Hippocampal formation (tissue), 2 donors: ENCODE measurements at places on chromosomes 5 and 9.
A peak's percentile ranks its signal among the peaks of the same experiment; 100 is the strongest.

DNA sequence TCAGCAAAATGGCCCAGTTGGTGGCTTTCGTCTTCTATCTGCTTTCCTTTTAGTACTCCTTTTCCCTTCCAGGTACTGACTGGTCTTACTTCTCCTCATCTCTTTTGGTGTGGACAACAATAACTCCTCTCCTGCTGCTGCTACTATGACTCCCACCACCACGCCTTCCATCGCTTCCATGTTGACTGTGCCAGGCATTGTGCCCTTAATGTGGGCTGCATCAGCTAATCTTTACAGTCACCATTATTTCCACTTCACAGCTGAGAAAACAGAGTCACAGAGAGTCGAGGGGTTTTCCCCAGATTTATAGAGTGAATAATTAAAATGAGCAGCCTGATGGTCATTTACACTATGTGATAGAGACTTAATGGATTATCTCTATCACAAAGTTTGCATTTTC lies 184.9 kb upstream of the IL12B start:
- no peak for DNase-seq

DNA sequence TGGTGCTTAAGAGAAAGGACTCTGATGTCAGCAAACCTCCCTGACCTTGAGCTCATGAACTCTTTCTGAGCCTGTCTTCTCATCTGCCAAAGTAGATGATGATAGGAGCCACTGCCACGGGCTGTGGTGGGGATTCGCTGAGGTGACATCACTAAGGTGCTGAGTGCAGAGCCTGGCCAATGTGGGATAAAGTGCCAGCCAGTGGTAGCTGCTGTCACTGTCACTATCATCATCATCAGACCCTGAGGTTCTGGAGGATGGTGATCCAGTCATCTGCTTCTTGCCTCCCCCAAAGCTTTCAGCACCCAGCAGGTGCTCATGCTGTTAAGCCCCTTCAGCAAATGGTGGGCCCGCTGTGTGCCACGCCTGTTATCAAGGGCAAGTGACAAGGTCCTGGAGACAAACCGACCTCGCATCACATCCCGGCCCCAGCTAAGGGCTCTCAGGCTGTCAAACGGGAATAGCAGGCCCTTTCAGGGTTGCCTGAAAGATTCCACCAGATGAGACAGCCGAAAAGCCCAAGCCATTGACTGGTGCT lies 6.4 kb downstream of the FPGS start:
- no peak for DNase-seq

DNA sequence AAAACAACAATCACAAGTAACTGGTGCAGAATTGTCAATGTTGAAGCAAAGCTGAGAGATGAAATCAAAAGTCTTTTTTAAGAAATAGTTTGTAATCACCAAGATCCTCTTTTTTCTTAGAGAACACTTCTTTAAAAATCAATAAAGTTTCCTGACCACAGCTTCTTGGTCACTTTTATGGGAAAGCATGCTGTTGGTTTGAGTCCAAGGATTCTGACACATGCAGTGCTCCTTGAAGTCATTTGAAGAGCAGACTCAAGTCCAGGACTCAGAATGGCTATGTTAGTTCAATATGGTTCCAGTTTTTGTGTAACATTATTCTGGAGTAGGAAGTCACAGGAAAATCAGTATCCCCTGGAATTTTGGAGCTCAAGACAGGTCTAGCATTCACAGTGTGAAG lies 480.6 kb downstream of the NR2F1-AS1 start:
- DNase-seq: no peak

GRCh38 chr5:115988002-115988401 lies 25.7 kb downstream of the LVRN start:
- no peak for DNase-seq

- no peak for DNase-seq
Measured at GRCh38 chr9:2599896-2600295, 21.7 kb upstream of the VLDLR start.

GRCh38 chr5:149656576-149657182 lies 73.4 kb upstream of the PPARGC1B start:
- no peak for DNase-seq

GRCh38 chr5:86807046-86808031 lies 189.6 kb downstream of the COX7C start:
- DNase-seq: no peak

DNA sequence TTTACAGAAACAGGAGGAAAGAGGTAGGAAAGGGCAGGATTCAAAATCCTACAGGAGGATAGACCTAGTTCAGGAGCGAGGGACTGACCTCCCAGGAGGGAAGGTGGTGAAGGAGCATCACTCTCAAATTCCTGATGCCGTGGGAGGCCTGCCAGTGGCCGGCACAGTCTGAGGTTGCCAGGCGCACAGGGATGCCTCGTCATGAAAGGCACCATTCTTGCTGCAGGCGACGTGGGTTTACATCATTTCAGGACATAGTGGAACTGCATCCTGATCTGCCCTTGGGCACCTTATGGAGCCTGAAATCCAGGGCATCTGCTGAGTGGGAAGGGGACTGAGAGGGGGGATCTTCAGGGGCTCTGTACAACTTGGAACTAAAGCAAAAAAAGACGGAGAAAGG lies 163.2 kb upstream of the S1PR3 start:
- no peak for DNase-seq

DNA sequence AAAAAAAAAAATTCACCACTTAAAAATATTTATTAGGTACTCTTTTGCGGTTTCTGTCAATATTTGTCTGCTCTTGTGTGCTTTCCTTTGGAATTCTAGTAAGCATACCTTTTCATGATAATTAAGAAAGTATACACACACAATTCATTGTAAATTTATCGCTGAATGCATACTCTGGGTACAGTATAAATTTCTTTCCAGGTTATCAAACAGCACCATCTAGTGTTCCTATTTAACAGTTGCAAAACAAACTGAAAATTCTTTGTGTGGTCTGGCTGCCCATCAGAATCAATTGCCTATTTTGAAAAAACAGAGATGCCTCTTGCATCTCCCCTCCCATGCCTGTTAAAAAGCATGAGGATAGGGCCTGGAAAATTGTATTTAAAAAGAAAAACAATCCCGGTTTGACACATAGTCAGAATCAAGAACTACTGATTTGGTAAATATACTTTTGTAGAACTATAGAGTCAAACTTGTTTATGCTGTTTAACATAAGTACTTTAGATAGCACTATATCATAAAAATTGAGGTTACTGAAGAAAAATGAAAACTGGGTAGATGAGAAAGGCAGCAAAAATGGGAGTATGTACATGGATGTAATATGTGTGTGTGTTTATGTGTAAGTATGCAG lies 16.2 kb downstream of the PGGT1B start:
- peak; percentile 30 for DNase-seq

GRCh38 chr5:122053181-122054109 lies 24.6 kb downstream of the LOX start:
- DNase-seq: no peak

- DNase-seq: no peak
Measured at GRCh38 chr5:80125962-80126480, 90.9 kb downstream of the THBS4 start.

- DNase-seq: no peak
Measured at GRCh38 chr9:88998911-88999310, 7.6 kb downstream of the S1PR3 start.

DNA sequence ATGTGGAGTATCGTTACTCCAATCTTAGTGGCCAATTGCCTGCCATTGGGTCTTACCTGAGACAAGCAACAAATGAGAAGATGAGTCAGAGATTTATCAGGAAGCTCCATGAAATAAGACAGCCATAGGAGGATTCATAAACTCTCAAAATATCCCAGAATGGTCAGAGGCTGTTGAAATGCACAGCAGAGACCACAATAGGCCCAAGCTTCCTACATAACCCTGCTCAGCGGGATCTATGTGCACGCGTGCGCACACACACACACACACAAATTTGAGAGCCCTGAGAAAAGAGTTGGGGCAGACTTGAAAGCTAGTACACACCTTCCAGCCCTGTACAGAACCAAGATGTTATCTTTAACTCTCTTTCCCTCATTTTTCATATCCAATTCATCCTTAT lies 9.8 kb downstream of the UIMC1 start:
- DNase-seq: no peak

DNA sequence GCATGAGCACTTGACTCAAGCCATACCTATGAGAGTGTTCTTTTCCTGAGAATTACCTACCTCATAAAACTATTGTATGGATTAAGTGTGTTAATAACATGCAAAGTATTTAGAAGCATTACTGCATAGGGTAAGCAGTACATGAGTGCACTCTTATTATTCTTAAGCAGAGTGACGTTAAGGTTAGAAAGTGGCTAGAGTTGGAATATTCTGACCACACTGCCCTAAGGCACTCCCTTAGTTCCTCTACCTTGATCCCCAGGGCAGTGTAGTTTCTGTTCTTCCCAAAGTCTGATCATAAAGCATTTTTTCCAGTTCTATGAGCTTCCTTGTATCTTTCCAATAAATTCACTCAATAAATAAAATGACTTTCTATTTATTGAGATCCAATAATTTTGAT lies 189.2 kb downstream of the PCSK1 start:
- DNase-seq: no peak

DNA sequence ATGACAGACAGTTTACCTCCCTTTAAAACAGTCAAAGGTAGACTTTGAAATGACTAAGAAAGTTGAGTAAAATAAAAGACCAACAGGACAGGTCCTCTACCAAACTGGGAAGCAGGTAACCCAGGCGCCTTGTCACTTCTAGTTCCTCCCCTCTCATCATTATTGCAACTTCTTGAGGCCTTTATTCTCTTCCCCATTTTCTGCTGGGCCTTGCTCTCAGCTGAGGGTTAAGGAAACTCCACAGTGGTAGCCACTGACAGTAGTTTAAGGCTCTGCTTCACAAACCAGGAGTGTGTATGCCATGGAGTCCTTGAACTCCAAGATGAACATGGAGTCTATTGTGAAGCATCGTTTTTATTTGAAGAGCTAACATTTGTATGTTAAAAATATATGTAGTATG lies 36.9 kb upstream of the TCERG1 start:
- DNase-seq: no peak

DNA sequence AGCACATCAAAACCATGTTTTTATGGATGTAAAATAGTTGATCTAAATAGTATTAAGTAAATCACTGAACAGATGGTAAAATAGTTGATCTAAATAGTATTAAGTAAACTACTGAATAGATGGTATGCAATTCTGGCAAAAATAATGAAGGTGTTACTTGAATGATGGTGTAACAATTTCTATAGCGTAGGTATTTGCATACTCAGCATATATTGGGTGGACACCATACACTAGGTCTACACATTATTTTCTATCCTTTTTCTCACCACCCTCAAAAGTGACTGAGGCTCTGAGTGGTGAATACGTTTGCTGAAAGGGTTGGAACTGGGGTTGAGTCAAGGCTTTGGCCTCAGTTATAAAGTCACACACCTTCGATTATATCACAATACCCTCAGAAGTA lies 81.3 kb downstream of the ATP10B start:
- no peak for DNase-seq

- no peak for DNase-seq
Measured at GRCh38 chr9:14782286-14783051, 59.9 kb upstream of the CER1 start.

DNA sequence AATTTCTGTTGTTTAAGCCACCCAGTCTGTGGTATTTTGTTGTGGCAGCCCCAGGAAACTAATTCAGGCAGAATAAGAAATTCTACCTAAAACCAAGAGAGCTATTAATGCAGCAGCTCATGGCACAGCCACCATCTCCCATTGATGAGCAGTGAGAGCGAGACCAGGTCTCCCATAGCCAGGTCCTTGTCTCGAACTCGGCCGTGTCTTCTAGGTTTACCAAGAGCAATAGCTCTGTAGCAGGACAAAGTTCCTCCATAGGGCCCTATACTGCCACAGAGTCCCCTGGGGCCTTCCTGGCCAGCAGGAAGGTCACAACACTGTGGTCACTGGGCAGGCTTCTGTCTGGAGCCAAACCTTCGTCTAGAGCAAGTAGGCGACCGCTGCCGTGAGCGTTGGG lies 34.5 kb upstream of the TJP2 start:
- DNase-seq: no peak

- DNase-seq: no peak
Measured at GRCh38 chr5:54754420-54754819, 231.0 kb downstream of the ESM1 start.

GRCh38 chr5:177524539-177524900 lies 7.8 kb upstream of the DDX41 start:
- DNase-seq: no peak

- DNase-seq: peak; percentile 70
Measured at GRCh38 chr9:126490871-126491567, 122.7 kb upstream of the LMX1B start.

DNA sequence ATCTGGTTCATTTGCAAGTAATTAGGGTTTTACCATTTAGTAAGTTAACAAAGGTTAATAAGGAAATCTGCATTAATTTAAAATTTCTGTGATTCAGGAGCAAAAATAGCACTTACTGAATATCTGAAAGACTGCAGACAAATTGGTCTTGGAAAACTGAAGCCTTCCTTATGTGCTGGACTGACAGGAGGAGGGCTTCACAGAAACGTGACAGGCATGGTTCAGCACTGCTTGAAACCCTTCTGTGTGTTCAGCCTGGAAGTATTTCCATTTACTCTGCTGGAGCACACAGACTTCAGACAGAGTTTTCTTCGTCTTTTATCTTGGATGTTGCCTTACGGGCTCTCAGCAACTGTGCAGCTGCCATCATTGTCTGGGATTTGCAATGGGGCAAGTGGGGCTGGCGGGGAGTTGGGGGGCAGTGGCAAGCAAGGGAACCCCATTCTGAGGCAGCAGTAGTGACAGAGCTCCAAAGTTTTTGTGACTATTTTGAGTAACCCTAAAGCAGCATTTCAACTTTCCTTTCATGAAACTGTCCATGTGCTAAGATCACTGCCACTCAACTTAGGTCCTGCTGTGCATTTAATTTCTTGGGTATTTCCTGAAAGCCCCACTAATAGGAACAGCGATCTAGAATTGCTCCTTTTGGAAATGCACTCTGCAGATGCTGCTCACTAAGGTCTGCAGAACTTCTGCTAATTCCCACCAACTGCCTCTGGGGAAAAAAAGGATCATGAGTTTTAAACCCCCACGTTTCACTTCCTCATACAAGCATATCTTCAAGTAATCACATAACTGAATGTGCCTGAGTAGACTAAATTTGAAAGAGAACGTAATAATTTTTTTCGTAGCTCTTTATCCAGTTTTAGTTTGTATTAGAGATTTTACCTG lies 56.6 kb downstream of the KCNN2 start:
- no peak for DNase-seq

DNA sequence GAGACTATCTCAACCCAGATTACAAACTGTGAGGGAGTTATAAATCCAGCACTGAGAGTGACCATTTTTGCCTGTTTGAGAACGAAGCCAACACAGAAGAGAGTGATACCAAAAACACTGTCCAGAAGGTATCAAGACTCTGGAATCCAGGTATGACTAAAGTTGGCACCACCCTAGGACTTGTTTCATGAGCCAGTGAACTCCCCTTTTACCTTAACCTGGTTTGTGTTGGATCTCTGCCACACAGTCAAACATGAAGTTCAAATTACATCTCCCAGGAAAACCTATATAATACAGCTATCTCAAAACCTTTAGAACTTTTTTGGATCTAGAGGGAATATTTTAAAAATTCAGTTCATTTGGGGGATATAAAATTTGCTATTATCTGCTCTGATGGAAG lies 11.4 kb downstream of the ZBTB5 start:
- no peak for DNase-seq

GRCh38 chr5:146313027-146313426 lies 25.6 kb upstream of the POU4F3 start:
- no peak for DNase-seq

- DNase-seq: no peak
Measured at GRCh38 chr9:127201071-127201541, 63.5 kb upstream of the GARNL3 start.
